ENCODE measurements at places on chromosomes 11 and 22. TPM values are rescaled to one million over a fixed set of nuclear protein-coding genes. Genes with fewer than 3 reads are reported as not detected.

POLD4 gene
- total RNA-seq = 49.6 TPM

- H3K27me3 ChIP-seq = peaks cover 17% of the 10 kb centered on the region
- no peak overlapping the region for H3K4me3 ChIP-seq
- no peaks in the 10 kb centered on the region for H3K36me3 ChIP-seq
- DNase-seq = no peak
Observed at GRCh38 chr11:72583177-72583553, 91.1 kb downstream of the PDE2A start.

- no peaks in the 10 kb centered on the region for H3K4me1 ChIP-seq
- no peak overlapping the region for H3K27ac ChIP-seq
- no peak overlapping the region for H3K4me3 ChIP-seq
- H3K36me3 ChIP-seq = no peaks in the 10 kb centered on the region
Observed at GRCh38 chr11:58121096-58121495, 4.2 kb downstream of the OR9I1 start.

DNA sequence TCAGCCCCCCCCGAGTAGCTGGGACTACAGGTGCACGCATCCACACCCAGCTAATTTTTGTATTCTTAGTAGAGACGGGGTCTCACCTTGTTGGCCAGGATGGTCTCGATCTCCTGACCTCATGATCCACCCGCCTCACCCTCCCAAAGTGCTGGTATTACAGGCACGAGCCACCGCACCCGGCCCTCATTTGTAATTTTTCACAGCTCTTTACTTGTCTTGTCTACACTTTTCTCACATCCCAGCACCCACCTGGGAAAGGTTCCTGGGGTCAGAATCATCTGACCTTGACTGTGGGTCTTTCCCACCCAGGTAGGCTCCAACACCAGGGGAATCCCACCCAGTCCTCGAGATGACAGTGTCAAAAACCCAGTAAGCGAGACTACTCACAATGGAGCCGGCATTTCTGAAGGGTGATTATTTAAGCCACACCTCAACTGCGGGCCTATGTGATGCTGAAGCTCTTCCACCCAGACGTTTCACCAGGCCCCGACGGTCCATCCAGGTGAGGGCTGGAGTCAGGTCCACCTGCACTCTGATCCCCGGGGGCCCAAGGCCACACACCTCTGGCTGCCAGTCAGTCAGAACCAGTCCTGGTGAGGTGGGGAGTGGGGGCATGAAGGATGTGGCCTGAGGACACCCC lies 23.4 kb downstream of the CELSR1 start:
- no peak for DNase-seq
- H3K27me3 ChIP-seq = no peaks in the 10 kb centered on the region
- no peak overlapping the region for H3K27ac ChIP-seq
- no peak overlapping the region for H3K4me3 ChIP-seq

DNA sequence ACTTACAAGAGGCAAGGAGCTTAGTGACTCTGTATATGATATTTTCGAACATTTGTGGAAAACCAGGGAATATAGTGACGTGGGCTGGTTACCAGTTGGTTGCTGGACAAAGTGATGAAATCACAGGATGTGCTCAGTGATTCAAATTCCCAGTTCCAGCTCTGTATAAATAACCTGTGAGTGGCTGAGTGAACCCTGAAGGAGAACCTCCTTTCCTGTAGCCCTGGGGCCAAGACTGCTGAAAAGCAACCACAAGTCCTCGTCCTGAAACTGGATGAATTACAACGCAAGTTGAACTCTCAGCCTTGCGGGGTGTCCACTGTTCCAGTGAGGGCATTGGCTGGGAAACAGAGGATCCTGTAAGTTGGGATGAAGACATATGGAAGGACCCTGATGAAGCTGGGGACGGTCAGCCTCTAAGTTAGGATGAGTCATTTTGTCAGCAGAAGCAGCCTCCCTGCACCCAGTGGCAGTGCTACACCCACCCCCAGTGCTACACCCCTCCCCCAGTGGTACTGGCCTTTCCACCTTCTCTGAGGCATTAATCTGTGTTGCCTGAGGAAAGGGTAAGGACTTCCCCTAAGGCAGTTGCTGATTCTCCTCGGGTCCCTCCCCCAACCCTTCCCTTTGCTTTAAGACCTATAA lies 22.0 kb upstream of the CD81 start:
- DNase-seq = no peak
- H3K36me3 ChIP-seq = no peaks in the 10 kb centered on the region
- no peak overlapping the region for H3K27ac ChIP-seq
- no peak overlapping the region for H3K4me3 ChIP-seq
- H3K4me1 ChIP-seq = no peaks in the 10 kb centered on the region

DKK3 gene
- total RNA-seq = not detected

LGALS1 gene
- 1,392 TPM for total RNA-seq

GRCh38 chr11:21520244-21520643 lies 672.6 kb upstream of the ANO5 start:
- H3K27ac ChIP-seq = no peak overlapping the region
- H3K4me3 ChIP-seq = no peak overlapping the region
- H3K4me1 ChIP-seq = no peaks in the 10 kb centered on the region
- H3K27me3 ChIP-seq = no peaks in the 10 kb centered on the region

DNA sequence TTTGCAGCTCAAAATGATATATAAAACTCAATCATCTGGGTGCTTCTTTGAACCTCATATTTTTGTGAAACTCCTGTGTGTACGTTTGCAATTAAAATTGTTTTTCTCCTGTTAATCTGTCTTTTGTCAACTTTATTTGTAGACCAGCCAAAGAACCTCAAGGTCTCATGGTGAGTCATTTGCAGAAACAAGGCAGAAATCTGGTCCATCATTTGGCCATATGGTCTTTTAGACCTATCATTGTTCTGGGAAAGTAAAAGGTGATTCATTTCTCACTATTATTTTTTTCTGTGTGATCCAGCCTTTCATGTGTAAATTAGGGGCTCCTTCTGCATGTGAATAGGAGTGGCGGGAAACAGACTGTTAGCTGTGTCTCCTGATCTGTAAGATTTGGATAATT lies 399.1 kb upstream of the DDI1 start:
- H3K27me3 ChIP-seq = peaks cover 4% of the 10 kb centered on the region
- no peaks in the 10 kb centered on the region for H3K4me1 ChIP-seq
- H3K36me3 ChIP-seq = no peaks in the 10 kb centered on the region
- no peak overlapping the region for H3K27ac ChIP-seq
- H3K4me3 ChIP-seq = no peak overlapping the region

DNA sequence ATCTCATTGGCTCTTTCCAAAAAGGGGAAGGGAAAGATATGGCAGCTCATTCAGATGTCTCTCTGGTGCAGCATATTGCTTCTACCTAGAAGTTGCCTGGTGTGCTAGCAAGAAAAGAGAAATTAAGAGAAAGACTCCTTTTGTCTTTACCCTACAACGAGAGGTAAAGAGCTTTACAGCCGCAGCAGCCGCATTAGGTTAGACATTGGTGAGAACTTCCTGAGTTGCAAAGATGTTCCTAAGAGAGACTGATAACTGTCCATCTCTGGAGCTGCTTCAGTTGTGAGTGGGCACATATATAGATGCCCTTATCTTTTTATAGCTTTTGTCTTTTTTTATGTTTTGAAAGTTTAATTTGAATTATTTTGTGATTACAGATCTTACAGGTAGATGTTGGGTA lies 80.8 kb upstream of the NNMT start:
- no peaks in the 10 kb centered on the region for H3K27me3 ChIP-seq
- H3K4me1 ChIP-seq = peaks cover 47% of the 10 kb centered on the region
- no peak overlapping the region for H3K4me3 ChIP-seq
- no peak for DNase-seq
- H3K27ac ChIP-seq = peak overlapping the region; percentile 82

DNA sequence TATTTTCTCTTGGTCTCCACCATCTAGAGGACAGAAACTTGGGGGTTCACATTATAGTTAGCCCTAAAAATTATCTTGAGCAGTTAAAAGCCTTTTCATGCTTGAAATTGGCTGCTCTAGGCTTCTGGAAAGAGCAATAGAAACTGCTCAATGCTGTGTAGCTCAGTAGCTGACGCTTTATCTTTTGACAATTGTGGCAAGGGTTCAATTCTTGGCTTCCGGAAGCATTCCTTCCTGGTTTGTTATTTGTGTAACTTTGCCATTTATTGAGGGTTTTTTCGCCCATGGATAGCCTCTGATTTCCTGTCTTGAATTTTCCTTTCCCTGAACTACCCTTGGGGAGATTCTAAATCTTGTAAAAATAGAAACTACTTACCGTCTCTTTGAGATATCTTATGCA lies 10.3 kb upstream of the OR56A1 start:
- H3K27me3 ChIP-seq = peaks cover 29% of the 10 kb centered on the region
- DNase-seq = no peak
- H3K4me1 ChIP-seq = no peaks in the 10 kb centered on the region
- no peak overlapping the region for H3K27ac ChIP-seq

PLAAT5 gene
- total RNA-seq = 0.26 TPM

All from activated CD8-positive, alpha-beta memory T cell treated with anti-CD3 and anti-CD28 coated beads, Interleukin-2, amount 10 ng/mL, durations not matched to agents 7 days and 5 days (primary cell).